ENCODE measurements at places on chromosomes 12 and 14. TPM values are rescaled to one million over a fixed set of nuclear protein-coding genes. Genes with fewer than 3 reads are reported as not detected.

Gene NT5DC3
- 15.7 TPM for total RNA-seq

Gene TEAD4
- total RNA-seq: 22.3 TPM

Gene SLCO1A2
- not detected for total RNA-seq

GRCh38 chr12:31005944-31006361, 67.7 kb upstream of the DDX11 start:
- H3K36me3 ChIP-seq: no peaks in the 10 kb centered on the region
- no peak overlapping the region for H3K4me3 ChIP-seq
- peak; percentile 90 for DNase-seq
- peak overlapping the region; percentile 98 for H3K27ac ChIP-seq
- H3K27me3 ChIP-seq: no peaks in the 10 kb centered on the region

Gene NTF3
- not detected for total RNA-seq

Gene RBM23
- total RNA-seq: 94.9 TPM

Gene FBRSL1
- total RNA-seq: 62.3 TPM

Gene NGB
- total RNA-seq: not detected

- no peaks in the 10 kb centered on the region for H3K27me3 ChIP-seq
- no peak for DNase-seq
- H3K36me3 ChIP-seq: peaks cover 9% of the 10 kb centered on the region
- H3K27ac ChIP-seq: no peak overlapping the region
- no peak overlapping the region for H3K4me3 ChIP-seq
Observed at GRCh38 chr12:64147011-64147631, 75.0 kb downstream of the KICS2 start.

GRCh38 chr12:54390668-54391551, 6.4 kb upstream of the ZNF385A start:
- peak overlapping the region; percentile 48 for H3K4me3 ChIP-seq
- no peaks in the 10 kb centered on the region for H3K36me3 ChIP-seq
- no peak overlapping the region for H3K27ac ChIP-seq
- peak; percentile 33 for DNase-seq
- peaks cover 15% of the 10 kb centered on the region for H3K4me1 ChIP-seq

DNA sequence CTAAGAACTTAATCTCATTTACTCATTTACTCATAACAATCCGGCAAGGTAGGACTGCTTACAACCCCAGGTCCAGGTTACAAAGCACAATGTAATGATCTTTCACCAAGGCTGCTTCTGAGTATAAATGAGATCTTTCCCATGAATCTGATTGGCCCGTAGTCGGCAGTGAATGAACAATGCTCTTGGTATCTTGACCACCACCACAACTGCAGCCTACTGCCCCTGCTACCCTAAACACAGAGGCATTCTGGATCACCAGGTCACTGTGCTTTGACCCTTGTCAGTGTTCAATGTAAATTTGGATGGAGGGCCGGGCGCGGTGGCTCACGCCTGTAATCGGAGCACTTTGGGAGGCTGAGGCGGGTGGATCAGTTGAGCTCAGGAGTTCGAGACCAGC, 15.9 kb downstream of the FAM181A start:
- peaks cover 26% of the 10 kb centered on the region for H3K4me1 ChIP-seq
- H3K4me3 ChIP-seq: no peak overlapping the region
- H3K27me3 ChIP-seq: no peaks in the 10 kb centered on the region
- H3K36me3 ChIP-seq: no peaks in the 10 kb centered on the region
- no peak for DNase-seq

- H3K4me1 ChIP-seq: peaks cover 32% of the 10 kb centered on the region
- no peak for DNase-seq
- H3K27ac ChIP-seq: no peak overlapping the region
- no peaks in the 10 kb centered on the region for H3K27me3 ChIP-seq
- no peak overlapping the region for H3K4me3 ChIP-seq
Observed at GRCh38 chr12:25835385-25835784, 123.1 kb upstream of the RASSF8 start.

Gene CLEC12A
- total RNA-seq: not detected

Gene AVPR1A
- not detected for total RNA-seq

Gene TAS2R43
- not detected for total RNA-seq

Gene HSP90AA1
- 785 TPM for total RNA-seq

Gene OGFOD2
- total RNA-seq: 35.6 TPM

GRCh38 chr14:34436118-34436905, 25.7 kb downstream of the SPTSSA start:
- H3K4me3 ChIP-seq: no peak overlapping the region
- peaks cover 42% of the 10 kb centered on the region for H3K4me1 ChIP-seq
- peak overlapping the region; percentile 52 for H3K27ac ChIP-seq
- peak; percentile 79 for DNase-seq

DNA sequence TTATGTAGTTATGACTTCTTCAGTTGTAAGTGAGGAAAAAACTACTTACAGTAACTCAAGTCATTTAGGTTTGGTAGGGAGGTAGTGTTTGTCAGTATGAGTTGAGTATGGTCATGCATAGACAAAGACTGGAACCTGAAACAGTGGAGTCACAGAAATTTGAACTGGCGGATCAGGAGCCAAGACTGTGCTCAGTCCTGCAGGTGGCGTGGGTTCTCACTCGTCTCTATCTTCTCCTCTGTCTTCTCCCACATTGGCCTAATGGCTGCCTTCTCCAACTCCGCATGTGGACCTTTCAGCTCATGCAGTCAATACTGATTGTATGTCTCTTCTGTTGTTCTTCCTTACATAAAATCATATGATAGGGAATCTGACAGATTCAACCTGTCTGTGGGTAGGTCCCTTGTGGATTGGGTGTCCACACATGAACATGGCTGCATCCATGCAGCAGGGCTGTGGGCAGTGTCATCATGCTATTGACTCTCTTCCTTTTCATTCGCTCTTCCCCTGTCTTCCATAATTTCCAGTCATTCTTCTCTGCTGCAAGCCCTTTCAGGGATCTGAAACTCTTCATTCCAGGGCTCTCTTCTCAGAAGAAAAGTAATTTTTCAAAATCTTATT, 78.8 kb upstream of the NEDD1 start:
- no peak overlapping the region for H3K27ac ChIP-seq
- DNase-seq: no peak
- H3K36me3 ChIP-seq: no peaks in the 10 kb centered on the region
- no peaks in the 10 kb centered on the region for H3K27me3 ChIP-seq
- H3K4me1 ChIP-seq: no peaks in the 10 kb centered on the region

Gene ABCC9
- total RNA-seq: 0.23 TPM

DNA sequence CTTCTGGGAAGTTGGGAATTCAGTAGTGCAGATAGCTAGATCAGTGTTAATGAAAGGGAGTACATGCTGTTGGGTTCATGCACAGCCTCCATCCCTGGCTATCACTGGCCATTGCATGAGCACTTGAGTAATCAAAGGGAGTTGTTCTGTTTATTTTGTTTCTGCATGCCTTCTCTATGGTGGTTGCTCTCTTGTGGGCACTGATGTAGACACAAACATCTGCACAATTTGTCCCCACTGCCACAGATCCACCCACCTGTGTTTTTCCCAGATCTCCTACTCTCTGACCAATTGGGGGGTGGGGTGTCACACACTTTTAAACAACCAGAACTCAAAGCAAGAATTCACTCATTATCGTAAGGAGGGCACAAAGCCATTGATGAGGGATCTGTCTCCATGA, 89.7 kb upstream of the DHRS4 start:
- no peak overlapping the region for H3K4me3 ChIP-seq
- H3K4me1 ChIP-seq: no peaks in the 10 kb centered on the region
- H3K36me3 ChIP-seq: no peaks in the 10 kb centered on the region
- H3K27ac ChIP-seq: no peak overlapping the region
- peaks cover 20% of the 10 kb centered on the region for H3K27me3 ChIP-seq
- DNase-seq: no peak

- DNase-seq: no peak
- H3K4me3 ChIP-seq: no peak overlapping the region
- H3K36me3 ChIP-seq: no peaks in the 10 kb centered on the region
Observed at GRCh38 chr12:54497883-54498282, 331 bp downstream of the NCKAP1L start.

Data from PC-3 (cell line).